Activated gamma-delta T cell treated with anti-CD3 and anti-CD28 coated beads, Interleukin-2, amount 50 U/mL, for 16 hours (primary cell): ENCODE measurements at places on chromosomes 12 and 14.

GRCh38 chr14:40296821-40297220, 864.6 kb upstream of the FBXO33 start:
- DNase-seq, result no peak

- no peak for DNase-seq
Observed at GRCh38 chr12:57727758-57728395, 10.7 kb downstream of the AGAP2 start.

- no peak for DNase-seq
Observed at GRCh38 chr14:72023128-72024042, 91.2 kb downstream of the RGS6 start.

DNA sequence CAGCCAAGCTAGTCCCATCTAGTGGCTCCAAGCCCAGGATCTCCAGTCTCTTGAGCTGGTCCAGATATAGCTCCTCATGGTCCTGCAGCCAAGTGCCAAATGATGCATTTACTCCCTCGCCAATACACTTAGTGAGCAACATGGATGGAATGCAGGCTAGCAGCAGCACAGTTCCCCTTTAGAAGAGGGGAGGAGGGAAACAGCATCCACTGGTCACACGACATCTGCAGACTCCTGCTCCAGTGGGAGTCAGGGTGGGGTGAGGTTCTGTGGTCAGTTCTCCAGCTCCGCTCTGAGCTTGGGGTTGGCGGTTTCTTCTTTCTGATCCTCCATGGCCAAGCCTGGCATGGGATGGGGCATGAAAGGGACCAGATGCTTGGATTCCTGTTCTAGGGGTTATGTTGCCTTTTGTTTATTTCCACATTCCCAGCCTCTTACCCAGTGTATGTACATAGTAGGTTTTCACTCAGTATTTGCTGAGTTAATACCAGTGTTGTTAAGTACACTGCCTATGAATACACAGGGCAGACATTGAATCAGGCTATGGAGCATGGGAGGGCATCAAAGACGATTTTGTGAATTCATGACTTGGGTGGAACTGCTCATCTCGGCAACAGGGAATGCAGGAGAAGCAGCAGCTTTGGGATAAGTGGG, 57.3 kb downstream of the GALNT16 start:
- no peak for DNase-seq

DNA sequence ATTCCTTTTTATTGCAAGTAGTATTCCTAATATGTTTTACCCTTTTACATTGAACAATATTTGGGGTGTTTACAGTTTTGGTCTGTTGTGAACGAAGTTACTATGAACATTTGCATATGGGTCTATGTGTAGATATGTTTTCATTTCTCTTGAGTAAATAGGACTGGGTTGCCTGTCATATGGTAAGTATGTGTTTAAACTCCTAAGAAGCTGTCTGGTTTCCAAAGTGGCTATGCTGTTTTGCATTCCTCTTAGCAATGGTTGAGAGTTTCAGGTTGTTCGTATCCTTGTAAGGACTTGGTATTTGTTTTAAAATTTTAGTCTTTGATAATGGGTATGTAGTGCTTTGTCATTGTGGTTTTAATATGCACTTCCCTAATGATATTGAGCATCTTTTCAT, 6.3 kb downstream of the METAP2 start:
- no peak for DNase-seq

GRCh38 chr14:38199076-38199475, 8.6 kb upstream of the SSTR1 start:
- no peak for DNase-seq

- DNase-seq, result no peak
Observed at GRCh38 chr12:94566345-94566744, 84.0 kb downstream of the TMCC3 start.

GRCh38 chr12:52041035-52041434, 10.2 kb upstream of the NR4A1 start:
- no peak for DNase-seq

DNA sequence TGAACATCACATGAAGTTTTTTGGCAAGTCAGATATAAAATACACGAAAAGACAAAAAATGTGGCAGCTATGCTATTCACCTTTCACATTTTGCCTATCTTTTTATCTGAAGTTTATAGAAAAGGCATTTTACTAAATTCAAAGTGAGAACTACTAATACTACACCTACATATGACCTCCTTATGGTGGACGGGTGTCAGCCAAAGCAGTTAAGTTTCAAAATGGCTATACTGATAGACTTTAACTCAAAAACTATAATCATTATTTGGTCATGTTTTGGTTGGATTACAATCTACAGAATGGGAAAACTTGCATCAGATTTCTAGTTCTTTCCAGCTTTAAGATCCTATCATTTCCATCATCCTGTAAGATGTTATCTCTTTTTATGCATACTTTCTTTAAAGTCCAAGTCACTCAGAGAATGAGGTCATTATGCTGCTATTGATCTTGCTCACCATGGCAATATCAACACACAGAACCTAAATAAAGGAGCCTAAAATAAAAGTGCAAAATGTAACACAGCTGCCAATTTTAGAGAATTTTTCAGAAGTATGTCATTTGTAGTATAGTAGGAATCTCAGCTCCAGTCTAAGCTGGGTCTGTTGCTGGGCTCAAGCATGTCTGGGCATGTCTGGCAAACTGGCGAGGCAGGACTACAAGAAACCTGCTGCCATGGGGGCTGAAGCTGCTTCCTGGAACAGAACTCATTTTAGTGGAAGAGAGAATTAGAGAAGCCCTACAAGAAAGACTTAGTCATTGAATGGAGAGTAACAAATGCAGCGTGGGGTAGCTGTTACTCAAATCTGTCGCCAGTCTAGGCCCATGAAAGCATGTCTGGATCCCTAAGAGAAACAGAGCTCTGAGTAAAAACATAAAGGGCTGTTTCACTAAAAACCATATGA, 7.6 kb upstream of the AEBP2 start:
- DNase-seq, result no peak

GRCh38 chr14:22836301-22837113, at the start of gene MMP14:
MMP14 (plus strand) TSS chr14:22836585; CDS start chr14:22836818, 233 bp downstream.
- DNase-seq, result no peak

- no peak for DNase-seq
Observed at GRCh38 chr14:64541972-64542835, 1.7 kb downstream of the HSPA2 start.

- no peak for DNase-seq
Observed at GRCh38 chr12:104226672-104227071, 11.1 kb downstream of the TXNRD1 start.

DNA sequence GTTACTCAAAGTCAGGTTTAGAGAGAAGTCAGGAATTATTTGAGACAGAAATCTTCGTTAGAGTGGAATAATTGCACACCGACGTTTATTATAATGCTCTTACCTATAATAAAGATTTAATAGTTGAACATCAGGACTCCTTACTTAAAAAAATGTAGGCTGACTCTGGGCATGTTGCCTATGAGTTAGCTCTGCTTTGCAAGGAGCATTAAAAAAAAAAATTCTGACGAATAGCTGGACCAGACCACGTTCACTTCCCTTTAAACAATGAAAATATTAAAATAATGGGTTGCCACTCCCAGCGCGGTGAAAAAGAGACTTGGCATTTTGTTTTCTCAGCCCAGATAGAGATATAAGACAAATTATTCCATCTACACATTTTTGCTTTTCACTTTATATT, 574 bp upstream of the FANCM start:
- DNase-seq, result no peak

- no peak for DNase-seq
Observed at GRCh38 chr14:94288610-94289465, 4.2 kb downstream of the SERPINA10 start.

GRCh38 chr12:29672580-29672979, 111.2 kb downstream of the TMTC1 start:
- no peak for DNase-seq

- no peak for DNase-seq
Observed at GRCh38 chr12:67367843-67368242, 98.7 kb downstream of the CAND1 start.

DNA sequence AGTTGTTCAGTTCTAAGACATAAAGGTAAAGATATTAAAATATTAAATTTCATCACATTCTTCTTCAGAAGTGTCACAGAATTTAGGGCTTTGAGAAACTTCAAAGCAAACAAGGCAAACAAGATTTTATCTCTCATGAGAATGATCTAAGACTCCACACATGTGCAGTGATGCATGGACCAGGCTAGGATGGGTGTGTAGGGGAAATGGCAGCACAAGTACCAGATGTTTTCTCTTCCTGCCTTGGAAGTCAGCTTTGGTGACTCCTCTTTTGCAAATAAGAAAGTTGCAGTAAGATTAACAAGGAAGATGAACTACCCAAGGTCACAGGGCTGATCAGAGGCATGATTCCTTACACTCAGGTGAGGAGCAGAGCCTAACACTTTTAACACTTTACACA, 163.8 kb upstream of the LMNTD1 start:
- DNase-seq, result no peak

GRCh38 chr12:9509464-9510161, 98.1 kb downstream of the KLRB1 start:
- DNase-seq, result no peak

GRCh38 chr12:69059465-69060457, 126.8 kb upstream of the CPM start:
- no peak for DNase-seq
